ENCODE measurements at places on chromosomes 13 and 19.
A peak's percentile ranks its signal among the peaks of the same experiment; 100 is the strongest.

GRCh38 chr13:32125751-32126150 is 94.2 kb downstream of the FRY start:
- DNase-seq, result no peak

DNA sequence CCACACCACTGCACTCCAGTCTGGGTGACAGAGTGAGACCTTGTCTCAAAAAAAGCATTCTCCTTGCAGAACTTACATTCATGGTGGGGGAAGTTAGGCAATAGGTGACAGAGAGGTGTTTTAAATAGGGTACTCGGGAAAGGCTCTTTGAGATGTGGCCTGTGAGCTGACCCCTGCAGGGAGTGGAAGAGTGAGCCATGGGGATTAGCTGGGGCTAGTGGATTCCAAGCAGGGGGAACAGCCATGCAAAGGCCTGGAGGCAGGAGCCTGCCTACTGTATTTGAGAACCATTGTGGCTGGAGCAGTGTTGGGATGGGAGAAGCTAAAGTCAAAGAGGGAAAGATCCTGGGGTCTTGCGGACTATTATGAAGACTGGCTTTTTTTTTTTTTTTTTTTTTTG is 3.9 kb upstream of the DMKN start:
- no peak for DNase-seq

DNA sequence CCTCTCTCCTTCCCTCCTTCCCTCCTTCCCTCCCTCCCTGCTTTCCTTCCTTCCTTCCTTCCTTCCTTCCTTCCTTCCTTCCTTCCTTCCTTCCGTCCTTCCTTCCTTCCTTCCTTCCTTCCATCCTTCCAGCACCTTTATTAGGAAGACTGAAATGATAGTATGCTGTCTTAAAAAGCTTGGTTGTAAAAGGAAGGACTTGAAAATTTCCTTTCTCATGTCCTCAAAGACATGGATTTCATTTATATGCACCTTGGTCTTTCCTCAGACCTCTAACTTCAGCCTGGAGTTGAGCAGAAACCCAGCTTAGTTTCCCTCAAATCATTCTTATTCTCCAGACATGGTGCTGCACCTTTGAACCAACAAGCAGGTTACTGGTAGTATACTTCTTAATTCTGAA is 141.7 kb downstream of the GPC6 start:
- no peak for DNase-seq

- DNase-seq, result no peak
Measured at GRCh38 chr13:108561149-108561548, 68.3 kb upstream of the MYO16 start.

DNA sequence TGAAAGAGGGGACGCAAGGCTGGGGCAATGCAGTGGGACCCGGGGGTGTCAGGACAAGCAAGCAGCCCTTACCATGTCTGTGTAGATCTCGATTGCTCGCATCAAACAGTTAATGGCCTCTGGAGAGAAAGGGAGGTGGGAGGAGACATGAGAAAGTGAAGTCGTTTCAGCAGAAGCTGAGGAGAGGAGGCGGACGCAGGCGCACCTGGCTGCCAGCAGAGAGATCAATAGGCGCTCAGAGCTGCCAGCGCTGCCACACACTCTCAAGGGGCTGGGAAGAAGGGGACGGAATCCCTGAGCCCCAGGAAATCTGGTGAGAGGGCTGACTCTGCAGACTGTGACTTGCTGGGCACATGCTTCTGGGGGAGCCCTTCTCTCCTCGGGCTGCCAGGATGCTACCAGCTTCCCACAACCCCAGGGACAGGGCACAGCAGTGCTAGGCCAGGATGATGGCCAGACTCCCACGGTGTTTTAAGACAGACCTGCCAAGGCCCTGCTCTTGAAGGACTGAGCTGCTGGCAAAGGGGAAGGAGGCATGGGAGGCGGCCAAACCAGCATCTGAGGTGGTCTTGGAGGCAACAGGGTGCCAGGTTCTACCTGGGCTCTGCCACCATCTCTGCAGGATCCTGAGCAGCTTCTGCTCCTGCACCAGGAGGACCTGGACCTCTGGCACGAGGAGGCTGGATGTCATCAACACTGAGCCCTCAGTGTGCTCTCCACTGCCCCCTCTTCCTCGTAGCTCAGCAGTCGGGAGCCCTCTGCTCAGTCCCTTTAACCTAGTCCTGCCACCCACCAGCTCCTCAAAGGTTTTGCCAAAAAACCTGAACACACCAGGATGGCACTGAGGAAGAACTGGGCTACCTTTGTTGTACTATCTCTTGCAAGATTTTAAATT is 11.7 kb upstream of the KPTN start:
- DNase-seq, result no peak

- DNase-seq, result no peak
Measured at GRCh38 chr19:20453425-20453935, 112.1 kb downstream of the ZNF737 start.

- no peak for DNase-seq
Measured at GRCh38 chr19:9436358-9436757, 985 bp upstream of the ZNF266 start.

- no peak for DNase-seq
Measured at GRCh38 chr13:34035676-34036325, 217.9 kb downstream of the RFC3 start.

DNA sequence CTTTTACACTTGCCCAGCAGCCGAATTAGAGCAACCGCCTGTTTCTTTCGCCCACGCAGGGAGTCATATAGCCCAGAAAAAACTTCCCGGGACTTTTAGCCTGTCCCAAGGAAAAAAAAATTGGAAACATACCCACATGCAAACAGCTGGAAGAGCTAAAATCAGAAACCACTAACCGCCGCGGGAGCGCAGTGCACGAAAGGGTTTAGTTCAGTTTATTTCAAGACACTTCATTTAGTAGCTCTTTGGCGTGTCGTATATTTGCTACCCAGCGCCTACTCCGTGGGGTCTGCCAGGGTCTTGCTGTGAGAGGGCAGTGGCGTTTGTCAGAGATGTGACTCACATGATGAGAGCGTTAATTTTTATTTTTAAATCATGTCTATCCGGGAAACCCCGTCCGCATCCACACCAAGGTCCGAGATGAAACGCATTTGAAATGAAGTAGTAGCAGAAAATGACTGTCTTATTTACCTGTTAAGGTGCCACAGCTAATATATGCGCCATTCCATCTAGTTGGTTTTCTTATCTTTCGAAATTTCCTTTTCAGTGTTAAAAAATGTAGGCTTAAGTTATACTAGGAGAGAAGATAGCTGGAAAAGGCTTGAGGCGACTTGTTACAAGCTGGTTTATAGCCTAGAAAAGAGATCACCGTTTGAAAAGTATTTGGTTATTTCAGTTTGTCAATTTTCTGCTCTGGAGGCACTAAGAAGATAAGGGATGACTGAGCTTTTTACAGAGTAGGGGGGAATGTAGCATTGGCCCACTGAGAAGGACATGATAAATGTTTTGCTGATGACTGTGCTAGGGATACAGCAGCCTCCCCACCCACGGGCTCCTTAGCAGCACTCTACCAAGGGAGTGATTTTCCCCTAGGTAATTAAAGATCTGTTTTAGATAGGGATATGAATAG is 1.7 kb downstream of the KLF5 start:
- DNase-seq, result no peak

- DNase-seq, result no peak
Measured at GRCh38 chr19:13699786-13700185, 64.5 kb upstream of the MRI1 start.

- DNase-seq, result peak; percentile 8
Measured at GRCh38 chr13:63636316-63636993, 2220.8 kb upstream of the PCDH20 start.

- no peak for DNase-seq
Measured at GRCh38 chr13:41568972-41569351, 111.6 kb downstream of the RGCC start.

DNA sequence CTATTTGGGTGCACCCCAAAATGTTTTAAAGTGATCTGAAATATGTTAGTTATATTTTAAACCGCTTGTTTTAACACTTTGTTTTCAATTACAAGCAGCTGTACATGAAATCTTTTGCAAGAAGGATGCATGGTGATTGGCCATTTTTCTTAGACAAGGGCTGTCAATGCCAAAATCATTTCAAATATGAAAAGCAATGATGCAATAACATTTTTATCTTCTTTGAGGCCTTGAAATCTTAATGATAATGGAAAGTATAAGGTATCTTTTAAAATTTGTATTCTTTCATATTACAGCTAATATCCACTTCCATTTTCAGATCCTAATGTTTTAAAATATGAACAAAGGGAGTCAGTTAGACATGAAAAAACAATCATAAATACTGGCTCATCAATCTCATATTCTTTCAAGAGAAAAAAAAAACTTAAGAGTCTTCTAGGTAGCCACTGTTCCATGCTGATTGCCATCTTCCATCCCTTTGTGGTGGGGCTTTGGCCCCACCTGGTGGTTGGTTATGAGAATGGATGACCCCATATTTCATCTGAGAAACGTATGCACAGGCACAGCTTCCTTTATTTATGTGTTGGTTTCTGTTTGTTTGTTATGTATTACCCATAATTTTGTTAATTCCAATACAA is 330.3 kb upstream of the MIR17HG start:
- peak; percentile 71 for DNase-seq

DNA sequence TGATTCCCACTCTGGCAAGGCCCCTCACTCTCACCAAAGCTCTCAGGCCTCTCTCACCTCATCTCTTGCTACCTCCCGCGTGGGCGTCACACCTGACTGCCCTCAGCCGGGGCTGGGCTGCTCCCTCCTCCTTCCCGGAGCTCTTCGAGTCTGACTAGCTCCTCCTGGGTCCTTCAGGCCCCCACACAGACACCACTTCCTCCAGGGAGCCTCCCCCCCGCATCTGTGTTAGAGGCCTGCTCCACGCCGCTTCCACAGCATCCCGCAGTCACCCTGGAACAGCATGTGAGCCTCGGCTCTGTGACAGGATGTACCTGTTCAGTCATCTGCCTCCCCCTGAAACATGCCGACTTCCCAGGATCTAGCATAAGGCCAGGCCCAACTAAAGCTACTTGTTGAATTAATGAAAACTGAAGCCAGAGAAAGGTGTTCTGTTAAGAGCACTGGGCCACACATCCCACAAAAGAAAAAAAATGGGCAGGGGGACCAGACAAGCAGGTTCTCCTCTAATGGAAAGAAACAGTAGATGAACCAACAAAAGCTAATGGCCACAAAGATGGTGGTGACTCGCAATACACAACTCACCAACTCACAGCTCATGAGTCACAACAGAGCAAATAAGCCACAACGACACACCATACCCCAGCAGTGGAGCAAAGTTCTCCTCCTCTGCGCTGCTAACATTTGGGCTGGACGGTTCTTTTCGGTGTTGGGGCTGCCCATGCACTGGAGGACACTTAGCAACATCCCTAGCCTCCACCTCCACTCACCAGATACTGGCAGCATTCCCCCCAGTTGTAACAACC is 3.0 kb downstream of the PPP6R1 start:
- DNase-seq, result no peak

- DNase-seq, result no peak
Measured at GRCh38 chr19:46954993-46955812, 64.4 kb upstream of the NPAS1 start.

- DNase-seq, result no peak
Measured at GRCh38 chr13:75316427-75316826, 165.5 kb downstream of the TBC1D4 start.

DNA sequence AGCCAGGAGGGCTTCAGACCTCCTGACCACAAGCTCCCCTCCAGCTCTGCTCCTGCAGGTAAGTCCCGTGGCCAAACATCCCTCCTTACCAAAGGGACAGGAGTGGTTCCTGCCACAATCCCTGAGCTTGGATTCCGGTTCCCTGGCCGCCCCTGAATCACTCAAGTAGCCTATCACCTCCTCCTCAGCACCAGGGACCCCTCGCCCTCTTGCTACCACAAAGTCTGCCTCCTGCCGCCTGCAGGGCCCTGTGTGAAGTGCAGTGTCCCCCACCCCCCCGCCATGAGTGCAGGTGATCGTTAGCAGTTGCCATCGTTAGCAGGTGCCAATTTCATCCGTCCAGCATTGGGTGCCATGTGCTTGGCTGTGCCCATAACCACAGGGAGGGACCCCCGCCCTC is 40.8 kb upstream of the RANBP3 start:
- no peak for DNase-seq

- no peak for DNase-seq
Measured at GRCh38 chr19:35846038-35846668, 6.2 kb downstream of the NPHS1 start.

GRCh38 chr13:43284162-43284561 is 260.8 kb downstream of the DNAJC15 start:
- DNase-seq, result no peak

- no peak for DNase-seq
Measured at GRCh38 chr13:110327051-110327721, 20.1 kb downstream of the COL4A2 start.

Measured in SK-N-DZ (cell line).